ENCODE measurements at places on chromosomes 1 and 21.
A peak's percentile ranks its signal among the peaks of the same experiment; 100 is the strongest.

DNA sequence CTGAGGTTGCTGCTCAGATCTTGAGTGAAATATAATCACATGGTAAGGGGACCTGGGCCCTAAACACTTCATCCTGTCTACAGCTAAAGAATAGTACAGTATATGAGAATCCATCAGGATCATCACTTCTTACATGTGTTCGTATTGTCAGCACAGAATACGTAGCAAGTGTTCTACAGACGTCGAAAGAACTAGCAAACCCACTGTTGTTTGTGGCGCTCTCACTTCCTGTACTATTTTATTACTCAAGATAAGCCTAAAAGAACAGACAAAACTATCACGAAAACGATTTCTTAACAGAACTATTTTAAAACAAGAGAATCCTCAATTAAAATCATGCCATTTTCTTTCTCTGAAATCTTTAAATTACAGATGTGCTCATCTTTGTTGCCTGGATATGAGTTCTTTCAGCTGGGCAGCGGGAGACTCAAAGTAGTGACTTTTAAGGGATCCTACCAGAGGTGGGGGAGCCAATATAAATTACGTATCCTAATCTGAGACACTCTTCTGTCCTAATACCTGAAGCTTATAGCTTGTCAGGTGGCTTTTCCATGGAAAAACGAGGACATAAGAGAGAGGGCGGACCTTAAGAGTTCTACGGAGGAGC is 724 bp downstream of the ST7L start:
- DNase-seq = peak; percentile 47

DNA sequence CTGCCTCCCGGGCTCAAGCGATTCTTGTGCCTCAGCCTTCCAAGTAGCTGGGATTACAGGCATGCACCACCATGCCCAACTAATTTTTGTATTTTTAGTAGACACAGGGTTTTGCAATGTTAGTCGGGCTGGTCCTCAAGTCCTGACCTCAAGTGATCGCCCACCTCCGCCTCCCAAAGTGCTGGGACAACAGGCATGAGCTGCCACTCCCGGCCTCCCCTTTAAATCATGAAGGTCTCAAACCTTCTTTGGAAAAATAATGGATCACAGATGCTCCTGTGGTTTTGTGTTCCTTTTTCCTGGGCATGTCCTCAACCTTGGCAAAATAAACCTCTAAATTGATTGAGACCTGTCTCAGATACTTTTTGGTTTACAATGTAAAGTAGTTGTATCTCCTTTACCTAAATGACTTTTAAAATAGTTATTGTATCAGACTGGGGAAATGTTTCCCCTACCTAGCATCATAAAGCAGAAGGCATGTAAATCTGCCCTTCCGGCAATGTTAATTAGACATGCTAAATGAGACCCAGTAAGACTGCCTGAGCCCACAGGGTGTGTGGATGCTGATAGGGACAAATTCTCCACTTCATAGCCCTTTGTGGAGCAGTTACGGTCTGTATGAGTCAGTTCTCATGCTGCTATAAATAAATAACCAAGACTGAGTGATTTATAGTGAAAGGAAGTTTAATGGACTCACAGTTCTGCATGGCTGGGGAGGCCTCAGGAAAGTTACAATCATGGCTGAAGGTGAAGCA is 27.8 kb downstream of the CBR1 start:
- DNase-seq = no peak

- no peak for DNase-seq
Measured at GRCh38 chr1:15472587-15472986, 3.3 kb upstream of the CELA2B start.

DNA sequence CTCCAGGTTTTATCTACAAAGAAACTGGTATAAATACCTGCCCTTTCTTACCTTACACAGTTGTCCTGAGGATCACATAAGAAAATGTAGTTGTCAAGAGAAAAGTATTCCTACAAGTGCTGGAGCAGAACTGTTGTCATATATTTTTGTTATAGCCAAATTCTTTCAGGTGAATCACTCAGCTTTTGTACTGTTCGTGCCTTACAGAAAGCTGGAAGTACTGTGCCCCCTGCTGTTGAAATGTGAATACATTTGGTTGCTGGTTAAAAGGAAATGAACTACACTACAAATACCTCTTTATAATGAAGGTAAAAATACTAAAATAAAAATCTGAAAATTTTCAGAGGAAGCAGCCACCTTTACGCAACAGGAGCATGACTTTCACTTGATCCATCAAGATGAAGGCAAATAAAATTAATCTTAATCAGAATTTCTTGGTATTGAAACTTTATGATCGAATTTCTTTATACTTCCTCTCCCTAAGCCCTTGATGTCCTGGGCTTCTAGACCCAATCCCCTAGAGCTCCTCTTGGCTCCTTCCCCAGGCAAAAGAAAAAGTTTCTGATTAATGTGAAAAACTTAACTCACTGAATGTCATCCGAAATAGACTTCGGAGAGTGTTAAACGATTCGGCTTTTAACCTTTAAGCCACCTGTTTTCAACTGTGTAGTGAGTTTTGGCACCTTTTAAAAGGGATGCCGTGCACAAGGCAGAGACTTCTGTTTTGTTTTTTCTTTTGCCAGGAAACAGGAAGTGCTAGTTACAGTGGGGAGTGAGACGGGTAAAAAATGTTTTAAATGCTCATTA is 12.5 kb downstream of the CHML start:
- DNase-seq = no peak

DNA sequence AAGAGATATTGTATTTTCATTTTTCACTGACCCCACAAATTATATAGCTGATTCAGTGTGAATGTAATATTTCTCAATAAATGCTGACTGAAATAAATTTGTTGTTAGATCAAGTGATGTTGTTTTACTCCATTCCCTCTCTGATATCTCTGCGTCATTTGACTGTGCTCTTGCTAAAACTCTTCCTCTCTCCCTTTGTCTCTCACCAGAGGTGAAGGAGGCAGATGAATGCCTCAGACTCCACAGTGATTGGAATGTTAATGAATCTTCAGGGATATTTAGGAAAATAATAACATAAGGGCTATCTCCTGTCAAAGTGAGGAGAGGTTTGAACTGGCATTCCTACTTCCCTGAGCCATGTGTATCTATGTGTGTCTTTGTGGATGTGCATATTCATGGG is 3.7 kb downstream of the CD1E start:
- no peak for DNase-seq

GRCh38 chr1:3053366-3053980 is 15.5 kb upstream of the PRDM16 start:
- DNase-seq = no peak

GRCh38 chr1:55700359-55701130 is 485.4 kb upstream of the USP24 start:
- no peak for DNase-seq

GRCh38 chr1:24277420-24278169 is 41.6 kb upstream of the GRHL3 start:
- DNase-seq = no peak

DNA sequence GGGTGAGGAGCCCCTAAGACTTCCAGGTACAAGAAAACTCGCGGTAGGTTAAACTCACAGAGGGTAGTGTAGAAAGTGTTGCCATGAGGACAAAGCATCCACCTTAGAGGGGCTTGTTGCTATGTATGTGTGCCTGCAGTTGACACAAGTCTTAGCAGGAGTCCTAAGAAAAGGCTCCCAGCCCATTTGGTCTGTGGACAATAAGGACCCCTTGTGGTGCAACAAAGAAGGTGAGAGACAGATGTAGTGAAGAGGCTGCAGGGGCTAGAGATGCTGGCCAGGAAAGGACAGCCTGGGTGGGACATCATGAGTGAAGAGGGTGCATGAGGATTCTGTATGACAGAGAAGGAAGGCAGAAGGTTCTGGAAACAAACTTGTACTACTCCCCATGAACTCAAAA is 36.3 kb upstream of the IL10 start:
- DNase-seq = peak; percentile 45

DNA sequence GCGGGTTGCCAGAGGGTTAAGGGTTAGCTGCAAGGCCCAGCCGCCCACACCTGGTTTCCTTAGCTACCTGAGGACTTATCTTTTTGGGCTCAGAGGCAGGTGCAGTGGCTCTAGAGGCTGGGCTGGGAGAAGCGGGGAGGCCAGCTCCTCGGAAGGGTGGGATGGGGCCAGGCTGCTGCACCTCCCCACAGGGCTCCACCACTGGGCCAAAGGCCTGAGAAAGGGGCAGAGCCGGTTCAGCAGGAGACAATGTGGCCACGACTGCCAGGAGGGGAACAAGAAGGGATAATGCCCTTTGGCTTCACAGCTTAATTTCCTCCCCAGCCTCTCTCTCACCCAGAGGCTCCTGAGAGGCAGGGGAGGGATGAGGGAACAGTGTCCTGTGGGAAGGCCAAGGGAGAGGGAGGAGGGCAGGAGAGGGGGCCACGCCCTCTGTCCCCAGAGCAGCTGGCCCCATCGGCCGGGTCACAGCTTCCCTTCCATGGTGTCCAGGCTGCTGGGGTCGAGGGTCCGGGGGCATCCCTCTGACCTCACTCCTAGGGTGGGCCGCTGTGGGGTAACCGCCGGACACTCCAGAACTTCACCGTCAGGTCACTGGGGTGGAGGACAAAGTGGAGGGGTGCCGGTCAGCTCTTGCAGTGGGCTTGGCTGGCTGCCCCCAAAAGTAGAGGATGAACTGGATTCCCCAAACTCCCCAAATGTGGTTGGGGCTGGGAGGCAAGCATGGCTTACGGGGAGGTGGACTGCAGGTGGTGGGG is 50.4 kb downstream of the KIF21B start:
- DNase-seq = no peak

DNA sequence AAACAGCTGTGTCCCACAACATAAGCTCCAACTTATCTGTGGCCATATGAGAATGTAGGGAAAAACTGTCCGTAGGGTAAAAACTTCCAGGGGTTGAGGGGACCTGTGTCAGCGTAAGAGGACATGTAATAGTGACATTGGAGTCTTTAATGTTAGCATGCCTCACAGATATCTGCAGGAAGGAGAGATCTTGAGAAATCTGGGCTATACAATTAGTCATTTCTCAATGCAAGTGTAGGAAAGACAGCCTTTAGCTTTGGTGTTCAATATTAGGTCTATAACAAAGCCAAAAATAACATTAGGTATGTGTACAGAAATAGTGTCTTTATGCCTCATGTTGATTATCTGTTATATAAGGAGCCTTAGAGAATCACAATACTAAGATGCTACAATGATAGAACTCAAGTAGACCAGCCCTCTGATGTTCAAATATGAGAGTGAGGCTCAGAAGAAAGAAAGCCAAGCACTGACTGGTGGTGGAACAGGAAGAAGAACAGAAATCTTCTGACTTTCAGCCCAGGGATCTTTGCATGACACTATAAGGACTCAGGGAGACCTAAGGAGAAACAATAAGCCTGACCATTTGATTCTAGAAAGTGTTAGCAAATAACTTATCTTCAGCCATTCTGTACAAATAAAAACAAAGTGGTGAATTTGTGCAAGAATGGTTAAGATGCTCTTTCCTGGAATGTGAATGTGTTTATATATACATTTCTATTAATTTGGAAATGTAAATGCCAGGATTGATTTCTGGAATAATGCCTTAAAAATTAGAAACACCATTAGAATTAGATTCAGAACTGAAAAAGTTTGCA is 152.6 kb downstream of the ZC3H11B start:
- DNase-seq = no peak

DNA sequence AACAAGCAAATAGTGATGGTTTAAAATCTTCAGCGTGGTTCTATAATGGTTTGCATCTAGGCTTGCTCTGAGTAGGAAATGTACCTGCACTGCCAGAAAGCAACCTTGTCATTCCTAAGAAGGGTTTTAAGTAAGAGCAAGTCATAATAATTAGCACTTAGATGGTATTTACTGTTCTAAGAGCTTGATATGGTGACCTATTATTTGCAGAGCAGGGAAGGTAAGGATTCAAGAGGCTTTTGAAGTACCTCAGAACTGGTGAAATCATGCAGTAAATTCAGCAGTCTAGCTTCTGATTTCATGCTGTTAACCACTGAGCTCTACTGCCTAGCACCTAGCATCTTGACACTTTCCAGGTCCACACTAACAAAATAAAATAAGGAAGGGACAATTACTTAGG is 23.7 kb downstream of the ATP1A1 start:
- DNase-seq = no peak

- DNase-seq = no peak
Measured at GRCh38 chr1:214677945-214678344, 75.0 kb downstream of the CENPF start.

GRCh38 chr21:42193131-42193671 is 25.7 kb upstream of the ABCG1 start:
- peak; percentile 59 for DNase-seq

DNA sequence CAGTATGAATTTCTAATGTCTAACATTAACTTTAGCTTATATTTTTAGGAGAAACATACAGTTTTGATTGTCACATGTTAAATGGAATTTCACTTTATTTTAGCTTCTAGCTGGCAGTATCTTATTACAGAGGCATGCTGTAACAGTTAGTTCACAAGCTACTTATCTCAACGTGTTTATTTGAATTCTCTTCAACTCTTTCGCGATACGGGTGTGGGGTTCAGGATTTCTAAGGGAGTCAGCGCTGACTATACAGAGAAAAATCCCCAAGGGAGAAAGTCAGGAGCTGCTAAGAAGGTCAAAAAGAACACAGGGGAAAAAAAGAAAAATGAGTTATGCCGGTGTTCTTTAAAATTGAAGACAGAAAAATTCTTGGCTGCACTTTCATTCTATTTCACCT is 296.2 kb downstream of the VAV3 start:
- no peak for DNase-seq

- no peak for DNase-seq
Measured at GRCh38 chr1:207807326-207807689, 55.5 kb downstream of the CD46 start.

DNA sequence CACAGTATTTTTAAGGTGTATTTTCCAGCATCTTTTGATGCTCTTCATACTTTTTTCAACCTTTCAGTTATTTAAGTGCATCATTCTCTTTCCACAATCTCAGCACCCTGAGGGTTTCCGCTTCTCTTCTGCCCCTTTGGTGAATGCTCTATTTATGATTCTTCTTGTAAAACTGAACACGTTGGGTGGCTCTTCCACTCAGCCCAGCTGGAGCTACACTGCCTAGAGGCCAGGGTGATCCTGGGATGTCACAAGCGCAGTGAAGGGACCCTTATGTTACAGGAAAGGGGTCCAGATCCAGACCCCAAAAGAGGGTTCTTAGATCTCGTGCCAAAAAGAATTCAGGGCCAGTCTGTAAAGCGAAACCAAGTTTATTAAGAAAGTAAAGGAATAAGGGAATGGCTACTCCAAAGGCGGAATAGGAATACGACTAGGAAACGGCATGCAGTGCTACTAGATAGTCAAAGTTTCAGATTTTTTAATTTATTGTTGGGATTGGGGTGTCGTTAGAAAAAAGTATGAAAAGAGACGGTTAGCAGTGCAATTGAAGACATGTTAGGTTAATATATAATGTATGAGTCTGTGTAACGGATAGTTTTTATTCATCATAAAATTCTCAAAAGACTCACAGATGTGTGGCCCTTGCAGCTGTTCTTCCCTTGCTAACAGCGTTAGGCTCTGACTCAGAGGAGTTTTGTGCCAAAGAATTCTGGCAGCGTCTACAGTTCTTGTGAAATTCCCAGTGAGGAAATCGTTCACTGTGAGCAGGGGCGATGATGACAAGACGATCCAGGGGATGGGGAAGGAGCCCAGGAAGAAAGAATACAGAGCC is 14.4 kb upstream of the ERVH48-1 start:
- DNase-seq = no peak
